Memory B cell (primary cell): ENCODE measurements at places on chromosomes 12 and 14.

- H3K4me3 ChIP-seq = no peak overlapping the region
- H3K4me1 ChIP-seq = peaks cover 28% of the 10 kb centered on the region
- H3K27ac ChIP-seq = no peak overlapping the region
- no peak for DNase-seq
- H3K27me3 ChIP-seq = peaks cover 4% of the 10 kb centered on the region
Observed at GRCh38 chr14:106309423-106309822, 783.0 kb downstream of the TMEM121 start.

GRCh38 chr14:41461380-41461779, 145.3 kb upstream of the LRFN5 start:
- no peak overlapping the region for H3K4me3 ChIP-seq
- no peaks in the 10 kb centered on the region for H3K36me3 ChIP-seq
- no peaks in the 10 kb centered on the region for H3K4me1 ChIP-seq

GRCh38 chr12:122942637-122943036, 23.6 kb downstream of the ABCB9 start:
- no peaks in the 10 kb centered on the region for H3K27me3 ChIP-seq
- no peaks in the 10 kb centered on the region for H3K36me3 ChIP-seq
- DNase-seq = no peak
- H3K4me1 ChIP-seq = peaks cover 22% of the 10 kb centered on the region

- no peak overlapping the region for H3K27ac ChIP-seq
- no peak overlapping the region for H3K4me3 ChIP-seq
- no peak for DNase-seq
- no peaks in the 10 kb centered on the region for H3K4me1 ChIP-seq
- no peaks in the 10 kb centered on the region for H3K36me3 ChIP-seq
- H3K27me3 ChIP-seq = no peaks in the 10 kb centered on the region
Observed at GRCh38 chr12:12511895-12512711, 50.6 kb downstream of the DUSP16 start.

GRCh38 chr12:3727354-3727753, 25.6 kb downstream of the CRACR2A start:
- H3K4me1 ChIP-seq = peaks cover 10% of the 10 kb centered on the region
- no peak overlapping the region for H3K27ac ChIP-seq
- H3K27me3 ChIP-seq = no peaks in the 10 kb centered on the region

GRCh38 chr12:11732715-11733114, 83.2 kb downstream of the ETV6 start:
- peak overlapping the region; percentile 75 for H3K4me3 ChIP-seq
- DNase-seq = no peak
- peaks cover 64% of the 10 kb centered on the region for H3K4me1 ChIP-seq

GRCh38 chr12:64566122-64566521, 44.2 kb upstream of the RASSF3 start:
- H3K27ac ChIP-seq = no peak overlapping the region
- H3K4me1 ChIP-seq = no peaks in the 10 kb centered on the region
- no peak overlapping the region for H3K4me3 ChIP-seq
- H3K36me3 ChIP-seq = peaks cover 2% of the 10 kb centered on the region

DNA sequence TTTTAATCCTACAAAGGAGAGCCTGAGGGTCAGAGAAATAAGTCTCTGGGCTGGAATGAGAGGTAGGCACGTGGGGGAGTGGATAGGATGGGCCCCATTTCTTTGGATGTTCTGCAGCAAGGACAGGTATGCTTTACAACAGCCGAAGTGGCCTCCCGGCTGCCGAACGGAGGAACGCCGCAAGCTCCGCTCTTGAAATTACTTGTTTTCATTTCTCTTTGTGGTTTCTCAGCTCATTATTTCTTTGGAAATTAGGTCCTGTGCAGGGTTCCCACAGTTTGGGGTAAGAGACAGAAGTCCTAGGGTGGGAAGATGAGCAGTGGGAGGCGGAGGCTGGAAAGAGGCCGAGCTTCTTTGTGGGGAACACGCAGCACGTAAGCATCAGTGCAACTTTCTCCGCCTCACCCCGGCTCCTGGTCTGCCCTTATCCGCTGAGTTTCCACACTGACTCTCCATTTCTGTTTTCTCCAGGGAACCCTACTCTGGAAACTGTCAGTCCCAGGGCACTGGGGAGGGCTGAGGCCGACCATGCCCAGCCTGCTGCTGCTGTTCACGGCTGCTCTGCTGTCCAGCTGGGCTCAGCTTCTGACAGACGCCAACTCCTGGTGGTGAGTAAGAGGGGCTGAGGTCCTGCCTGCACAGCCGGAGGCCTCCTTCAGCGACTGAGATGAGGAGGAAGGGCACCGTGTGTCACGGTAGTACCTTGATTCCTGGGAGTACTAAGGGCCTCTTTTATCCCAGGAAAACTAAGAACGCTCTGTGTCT, 2.0 kb downstream of the WNT5B start:
- H3K4me3 ChIP-seq = peak overlapping the region; percentile 68
- no peak overlapping the region for H3K27ac ChIP-seq
- H3K4me1 ChIP-seq = peaks cover 20% of the 10 kb centered on the region
- no peak for DNase-seq
- peaks cover 24% of the 10 kb centered on the region for H3K27me3 ChIP-seq

DNA sequence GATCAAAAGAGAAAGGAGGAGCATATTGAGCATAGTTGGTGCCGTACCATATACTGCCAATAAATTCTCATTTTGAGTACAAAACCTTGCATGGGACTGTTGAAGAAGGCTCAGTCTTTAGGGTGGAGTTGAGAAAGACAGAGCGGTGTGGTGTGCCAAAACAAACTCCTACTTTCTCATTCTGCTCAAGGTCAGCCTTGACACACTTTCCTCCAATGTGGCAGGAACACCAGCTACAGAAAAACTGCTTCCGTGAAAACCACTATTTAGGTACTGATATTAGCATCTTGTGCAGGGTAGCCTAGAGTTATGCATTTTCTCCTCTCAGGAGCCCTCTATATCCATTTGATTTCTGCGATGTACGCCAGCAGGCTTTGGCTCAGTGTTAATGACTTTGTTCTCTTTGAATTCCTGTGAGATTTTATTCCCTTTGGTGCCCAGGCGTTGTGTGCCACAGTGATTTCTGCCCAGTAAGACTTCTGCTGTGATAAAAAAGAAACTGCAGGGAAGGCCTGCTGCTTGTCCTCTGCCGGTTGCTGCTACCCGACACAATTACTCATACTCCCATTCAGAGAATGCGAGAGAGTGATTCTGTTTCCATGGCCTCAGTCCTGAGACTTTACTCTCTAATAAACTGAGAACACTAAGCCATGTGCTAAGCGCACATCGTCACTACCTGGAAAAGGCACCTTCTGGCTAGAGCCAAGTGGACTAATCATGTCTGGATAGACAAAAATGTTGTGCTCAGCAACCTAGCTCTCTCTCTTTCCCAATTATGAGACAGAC, 88.3 kb upstream of the MDM1 start:
- H3K36me3 ChIP-seq = peaks cover 7% of the 10 kb centered on the region
- H3K27ac ChIP-seq = no peak overlapping the region
- DNase-seq = no peak
- H3K4me3 ChIP-seq = no peak overlapping the region
- H3K27me3 ChIP-seq = no peaks in the 10 kb centered on the region

- no peak overlapping the region for H3K27ac ChIP-seq
- DNase-seq = no peak
- H3K36me3 ChIP-seq = no peaks in the 10 kb centered on the region
- peaks cover 7% of the 10 kb centered on the region for H3K4me1 ChIP-seq
- H3K27me3 ChIP-seq = peaks cover 24% of the 10 kb centered on the region
Observed at GRCh38 chr12:6279631-6280030, 30.9 kb upstream of the PLEKHG6 start.

DNA sequence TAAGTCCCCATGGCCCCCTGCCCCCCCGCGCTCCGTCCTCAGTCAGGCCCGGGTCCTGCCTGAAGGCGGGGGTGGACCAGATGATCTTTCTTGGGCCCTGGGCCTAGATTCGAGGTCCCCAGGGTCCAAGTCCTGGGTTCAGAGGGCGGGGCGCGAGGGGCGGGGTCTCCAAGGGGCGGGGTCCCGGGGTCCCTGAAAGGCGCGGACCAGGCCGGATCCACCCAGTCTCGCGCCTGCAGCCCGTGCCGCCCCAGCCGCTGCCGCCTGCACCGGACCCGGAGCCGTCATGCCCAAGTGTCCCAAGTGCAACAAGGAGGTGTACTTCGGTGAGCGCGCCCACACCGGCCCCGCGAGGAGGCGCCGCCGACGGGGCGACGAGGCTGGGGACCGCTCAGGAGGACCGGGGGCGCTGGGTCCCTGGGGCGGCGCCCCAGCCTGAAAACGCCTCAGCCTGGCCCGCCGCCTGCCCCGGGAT, 325 bp downstream of the CRIP1 start:
- DNase-seq = peak; percentile 82
- H3K36me3 ChIP-seq = peaks cover 1% of the 10 kb centered on the region
- H3K4me3 ChIP-seq = peak overlapping the region; percentile 89
- H3K27me3 ChIP-seq = no peaks in the 10 kb centered on the region

- no peaks in the 10 kb centered on the region for H3K36me3 ChIP-seq
- peaks cover 5% of the 10 kb centered on the region for H3K27me3 ChIP-seq
- H3K4me1 ChIP-seq = no peaks in the 10 kb centered on the region
- H3K4me3 ChIP-seq = no peak overlapping the region
Observed at GRCh38 chr12:121376754-121377697, 22.9 kb upstream of the RNF34 start.

DNA sequence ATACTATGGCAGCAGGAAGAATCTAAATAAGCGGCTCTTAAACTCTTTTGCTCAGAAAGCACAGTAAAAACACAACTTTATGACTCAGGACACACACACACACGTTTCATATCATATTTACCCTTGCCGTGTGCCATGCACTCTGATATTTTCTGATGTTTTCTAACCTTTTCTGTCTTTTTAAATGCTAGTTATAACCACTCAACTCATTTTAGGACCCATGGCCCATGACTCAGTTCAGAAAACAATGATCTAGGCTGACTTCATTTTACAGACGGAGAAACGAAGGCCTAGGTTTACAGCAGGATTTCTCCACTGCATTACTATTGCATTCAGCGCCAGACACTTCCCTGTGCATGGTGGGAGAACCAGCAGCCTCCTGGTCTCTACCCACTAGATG, 9.1 kb downstream of the VWF start:
- H3K27ac ChIP-seq = no peak overlapping the region
- no peaks in the 10 kb centered on the region for H3K4me1 ChIP-seq
- no peak for DNase-seq
- H3K4me3 ChIP-seq = no peak overlapping the region

DNA sequence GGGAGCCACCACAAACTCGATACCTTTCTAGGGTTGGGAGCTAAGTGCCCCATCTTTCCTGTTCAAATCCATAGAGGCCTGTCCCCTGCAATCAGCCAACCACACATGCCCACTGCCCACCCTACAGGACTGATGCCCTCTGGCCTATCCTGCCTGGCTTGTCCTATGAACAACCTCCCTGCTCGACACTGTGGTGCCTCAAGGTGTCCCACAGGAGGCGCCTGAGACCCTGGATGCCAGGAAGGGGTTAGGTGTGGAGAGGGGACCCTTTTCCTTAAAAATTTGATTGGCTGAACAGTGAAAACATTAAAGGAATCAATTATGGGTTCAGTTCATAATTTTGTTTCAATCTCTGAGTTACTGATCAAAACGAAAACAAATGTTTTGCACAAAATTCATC, 97.3 kb upstream of the FZD10 start:
- no peak overlapping the region for H3K27ac ChIP-seq
- no peaks in the 10 kb centered on the region for H3K4me1 ChIP-seq
- H3K4me3 ChIP-seq = no peak overlapping the region
- DNase-seq = no peak
- H3K36me3 ChIP-seq = no peaks in the 10 kb centered on the region
- no peaks in the 10 kb centered on the region for H3K27me3 ChIP-seq

GRCh38 chr12:33248364-33248763, 191.3 kb downstream of the SYT10 start:
- H3K27ac ChIP-seq = no peak overlapping the region
- no peaks in the 10 kb centered on the region for H3K36me3 ChIP-seq
- H3K27me3 ChIP-seq = no peaks in the 10 kb centered on the region
- DNase-seq = no peak
- no peak overlapping the region for H3K4me3 ChIP-seq

DNA sequence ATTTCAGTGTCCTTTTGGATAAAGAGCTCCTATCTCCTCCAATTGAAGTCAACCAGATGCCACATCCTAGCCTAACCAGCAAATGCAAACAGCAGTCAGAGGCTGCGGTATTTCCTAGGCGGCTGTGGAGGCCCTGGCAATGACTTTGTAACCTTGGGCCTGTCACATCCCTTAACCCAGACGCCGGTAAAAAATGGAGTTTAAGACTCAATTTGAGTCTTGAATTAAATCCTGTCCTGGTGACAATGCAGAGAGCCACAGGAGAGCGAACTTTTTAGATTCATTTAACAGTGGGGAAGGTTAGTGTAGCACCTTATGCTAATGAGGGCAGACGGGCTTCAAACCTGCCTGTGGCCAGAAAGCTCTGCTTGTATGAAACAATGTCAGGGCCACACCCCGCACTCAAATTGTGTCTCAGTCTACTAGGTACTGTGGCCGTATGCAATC, 1.3 kb downstream of the C12orf75 start:
- peaks cover 3% of the 10 kb centered on the region for H3K36me3 ChIP-seq
- H3K4me3 ChIP-seq = peak overlapping the region; percentile 81
- no peaks in the 10 kb centered on the region for H3K27me3 ChIP-seq
- H3K27ac ChIP-seq = peak overlapping the region; percentile 62

DNA sequence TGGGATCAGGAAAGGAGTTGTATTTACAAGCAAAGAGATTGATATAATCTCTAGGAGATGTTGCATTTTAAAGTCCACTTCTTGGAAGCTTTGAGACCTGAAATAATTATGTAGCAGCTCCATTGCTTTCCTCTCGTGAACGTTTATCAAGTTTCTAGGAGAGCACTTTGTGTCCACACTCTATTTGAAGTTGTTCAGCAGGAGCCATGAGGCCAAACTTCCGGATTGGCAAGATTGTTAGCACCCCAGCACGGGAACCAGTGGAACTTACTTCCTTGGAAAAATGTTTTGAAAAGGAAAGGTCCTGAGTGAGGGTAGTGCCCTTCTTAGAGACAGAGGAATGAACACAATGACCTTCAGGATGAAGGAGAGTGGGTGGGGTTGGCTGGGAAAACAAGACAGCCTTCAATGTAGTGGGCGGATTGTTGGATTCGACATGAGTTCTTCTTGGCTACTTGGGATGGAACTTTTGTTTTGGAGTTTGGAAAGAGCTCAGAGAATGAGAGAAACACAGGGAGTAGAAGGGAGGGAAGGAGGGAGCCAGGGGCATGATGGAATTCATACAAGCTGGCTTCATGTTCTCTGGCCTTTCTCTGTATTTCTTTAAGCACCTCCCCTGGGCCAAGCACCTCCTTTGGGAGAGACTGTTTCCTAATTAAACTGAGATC, 23.8 kb upstream of the CISTR start:
- peaks cover 4% of the 10 kb centered on the region for H3K27me3 ChIP-seq
- H3K36me3 ChIP-seq = no peaks in the 10 kb centered on the region
- H3K27ac ChIP-seq = no peak overlapping the region
- no peaks in the 10 kb centered on the region for H3K4me1 ChIP-seq

GRCh38 chr14:100645196-100645981, 58.2 kb upstream of the BEGAIN start:
- peaks cover 15% of the 10 kb centered on the region for H3K4me1 ChIP-seq
- no peak overlapping the region for H3K4me3 ChIP-seq
- DNase-seq = peak; percentile 69
- H3K27ac ChIP-seq = no peak overlapping the region
- H3K36me3 ChIP-seq = no peaks in the 10 kb centered on the region

DNA sequence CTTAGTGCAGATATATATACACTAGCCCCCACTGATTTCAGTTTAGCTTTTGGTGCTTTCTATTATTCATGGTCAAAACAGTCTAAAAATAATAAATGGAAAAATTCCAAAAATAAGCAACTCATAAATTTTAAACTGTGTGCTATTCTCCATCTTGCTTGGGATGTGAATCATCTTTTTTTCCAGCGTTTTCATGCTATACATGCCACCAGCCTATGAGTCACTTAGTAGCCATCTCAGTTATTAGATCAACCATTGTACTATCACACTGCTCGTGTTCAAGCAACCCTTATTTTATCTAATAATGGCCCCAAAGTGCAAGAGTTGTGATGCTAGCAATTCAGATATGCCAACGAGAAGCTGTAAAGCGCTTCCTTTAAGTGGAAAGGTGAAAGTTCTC, 73.9 kb upstream of the KRR1 start:
- DNase-seq = no peak
- peaks cover 10% of the 10 kb centered on the region for H3K27me3 ChIP-seq
- H3K4me1 ChIP-seq = no peaks in the 10 kb centered on the region
